ENCODE measurements at places on chromosomes 13 and 19.

DNA sequence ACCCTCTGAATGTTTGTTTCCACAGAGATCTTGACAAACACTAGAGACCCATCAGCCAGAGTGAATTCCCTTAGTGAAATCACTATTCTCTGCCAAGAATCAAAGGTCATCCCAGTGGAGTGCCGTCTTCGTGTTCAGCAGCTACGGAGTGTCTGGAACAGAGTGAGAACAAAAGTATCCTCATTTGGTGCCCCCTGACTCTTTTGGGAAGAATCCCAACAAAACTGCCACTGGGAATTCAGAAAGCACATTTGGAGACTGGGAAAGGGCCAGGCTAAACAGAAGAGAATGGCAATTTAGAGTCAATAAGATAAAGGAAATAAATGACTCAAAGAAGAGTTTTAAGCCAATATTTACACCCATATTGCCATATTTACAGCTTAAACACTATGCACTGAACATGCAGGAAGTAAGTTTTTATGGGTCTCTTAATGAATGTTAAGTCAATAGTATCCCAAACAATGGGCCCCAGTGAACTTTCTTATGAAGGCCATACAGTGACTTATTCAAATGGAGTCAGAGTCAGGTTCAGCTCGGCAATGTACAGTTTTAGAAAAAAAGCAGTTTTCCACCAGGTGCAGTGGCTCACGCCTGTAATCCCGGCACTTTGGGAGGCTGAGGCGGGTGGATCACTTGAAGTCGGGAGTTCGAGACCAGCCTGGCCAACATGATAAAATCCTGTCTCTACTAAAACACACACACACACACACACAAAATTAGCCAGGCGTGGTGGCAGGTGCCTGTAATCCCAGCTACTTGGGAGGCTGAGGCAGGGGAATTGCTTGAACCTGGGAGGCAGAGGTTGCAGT is 392.6 kb downstream of the KLF5 start:
- no peak for DNase-seq

- DNase-seq = peak; percentile 91
Measured at GRCh38 chr19:50025794-50026549, at the start of gene ZNF473. TSS of gene ZNF473 (plus strand) at chr19:50026005. CDS start at chr19:50031083, 5,078 bp downstream.

- no peak for DNase-seq
Measured at GRCh38 chr13:108561149-108561548, 68.3 kb upstream of the MYO16 start.

DNA sequence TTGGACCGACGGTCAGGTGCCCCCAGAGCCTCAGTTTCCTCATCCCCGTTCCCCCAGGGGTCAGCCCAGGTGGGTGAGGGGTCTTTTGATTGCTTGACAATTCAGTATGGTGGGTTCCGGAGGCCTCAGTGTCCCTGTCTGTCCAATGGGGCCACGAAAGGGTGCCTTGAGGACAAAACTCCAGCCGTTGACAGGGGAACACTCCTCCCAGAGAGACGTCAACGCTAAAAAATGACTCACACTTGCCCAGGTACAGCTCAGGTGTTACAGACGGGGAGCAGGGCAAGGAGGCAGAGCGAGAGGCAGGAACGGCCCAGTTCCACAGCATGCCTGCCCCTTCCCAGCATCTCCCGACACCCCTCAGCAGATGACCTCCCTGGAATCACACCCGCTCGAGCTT is 1.8 kb downstream of the TNFAIP8L1 start:
- no peak for DNase-seq

DNA sequence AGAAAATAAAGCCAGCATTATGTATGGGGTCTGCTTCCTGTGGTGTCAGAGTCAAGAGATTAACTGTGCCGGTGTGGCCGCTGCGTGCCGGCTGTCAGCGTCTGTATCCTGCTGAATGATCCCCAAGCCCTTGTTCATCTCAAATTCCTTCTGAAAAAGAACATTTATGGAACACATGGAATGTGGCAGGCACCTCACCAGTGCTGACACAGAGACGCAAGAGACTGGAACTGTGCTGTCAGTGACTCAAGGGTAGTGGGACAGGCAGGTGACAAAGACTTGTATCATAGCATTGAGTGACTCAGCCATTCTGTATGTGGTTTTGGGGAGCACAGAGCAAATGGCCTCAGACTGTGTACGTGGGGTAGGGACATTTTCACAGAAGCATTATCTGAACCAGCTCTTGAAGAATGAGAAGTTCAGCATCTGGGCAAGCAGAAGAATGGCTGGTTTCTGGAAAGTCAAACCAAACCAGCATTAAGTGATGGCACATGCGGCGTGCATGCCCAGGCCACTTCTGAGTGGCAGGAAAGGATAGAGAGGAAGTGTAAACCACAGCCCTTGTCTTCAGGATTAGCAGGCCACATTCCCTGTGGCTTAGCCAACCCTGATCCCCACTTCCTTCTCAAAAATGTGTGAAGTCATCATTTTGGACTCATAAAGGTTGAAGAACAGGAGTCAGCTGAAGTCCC is 54.0 kb upstream of the IRS2 start:
- no peak for DNase-seq

GRCh38 chr13:34161931-34162543 is 344.1 kb downstream of the RFC3 start:
- no peak for DNase-seq

DNA sequence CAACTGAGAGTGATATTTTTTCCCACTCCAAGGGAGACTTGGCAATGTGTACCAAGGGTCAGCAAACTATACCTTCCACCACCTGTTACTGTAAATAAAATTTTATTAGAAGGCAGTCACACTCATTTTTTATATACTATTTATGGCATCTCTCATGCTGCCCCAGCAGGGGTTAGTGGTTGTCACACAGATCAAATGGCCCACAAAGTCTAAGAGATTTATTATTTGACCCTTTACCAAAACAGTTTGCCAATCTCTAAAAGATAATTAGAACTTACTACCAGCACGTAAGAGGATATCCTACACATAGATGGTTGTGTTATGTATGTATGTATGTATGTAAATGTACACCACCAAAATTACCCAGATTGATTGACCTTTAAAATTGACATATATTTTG is 185.1 kb downstream of the PRR20E start:
- no peak for DNase-seq

- DNase-seq = no peak
Measured at GRCh38 chr13:66138172-66138811, 1091.8 kb downstream of the PCDH9 start.

GRCh38 chr19:17235300-17235970 is 9.4 kb downstream of the OCEL1 start:
- peak; percentile 81 for DNase-seq

DNA sequence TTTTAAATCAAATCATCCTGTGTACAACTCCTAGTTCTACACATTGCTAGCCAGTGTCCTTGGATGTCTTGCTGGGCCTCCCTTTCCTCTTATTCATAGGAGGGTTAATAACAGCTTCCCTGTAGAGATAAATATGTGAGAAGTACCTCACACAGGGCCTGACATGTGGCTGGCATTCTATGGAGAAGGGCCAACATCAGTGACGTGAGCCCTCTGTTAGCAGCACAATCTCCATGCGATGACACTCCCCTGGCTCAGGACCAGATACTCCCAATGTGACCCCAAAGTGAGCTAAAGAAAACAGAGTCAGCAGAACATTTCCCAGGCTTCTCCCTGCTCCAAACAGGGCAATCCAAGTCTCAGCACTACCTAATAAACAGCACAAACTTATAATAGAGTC is 818.4 kb downstream of the DIAPH3 start:
- DNase-seq = no peak

Data from posterior cingulate gyrus (tissue), 11 donors.